ENCODE measurements at places on chromosomes 12 and 14. TPM values are rescaled to one million over a fixed set of nuclear protein-coding genes. Genes with fewer than 3 reads are reported as not detected.

The SCYL2 gene
- total RNA-seq: 47.5 TPM

The PFDN5 gene
- total RNA-seq: 229 TPM

The RNF212B gene
- total RNA-seq: not detected

The CARMIL3 gene
- total RNA-seq: 0.20 TPM

The KRT73 gene
- not detected for total RNA-seq

Data from MCF 10A (cell line).